Ascending aorta (tissue), 2 donors: ENCODE measurements at places on chromosomes 3 and 15. TPM values are rescaled to one million over a fixed set of nuclear protein-coding genes. Genes with fewer than 3 reads are reported as not detected.

EBLN2 gene
- total RNA-seq = 0.53 TPM

SPINK8 gene
- total RNA-seq = not detected

RTP3 gene
- not detected for total RNA-seq

COLQ gene
- 4.6 TPM for total RNA-seq

LRRC15 gene
- not detected for total RNA-seq

C3orf20 gene
- total RNA-seq = not detected

SAMMSON gene
- 2.2 TPM for total RNA-seq

IGF2BP2 gene
- total RNA-seq = 2.9 TPM

NISCH gene
- 58.3 TPM for total RNA-seq

SMCO1 gene
- total RNA-seq = not detected

POLG gene
- total RNA-seq = 69.1 TPM

HYKK gene
- 9.0 TPM for total RNA-seq

MON1A gene
- 13.0 TPM for total RNA-seq

ZNF80 gene
- 23.7 TPM for total RNA-seq

SPSB4 gene
- total RNA-seq = not detected
